ENCODE measurements at places on chromosomes 6 and 20. TPM values are rescaled to one million over a fixed set of nuclear protein-coding genes. Genes with fewer than 3 reads are reported as not detected.

Gene ALDH8A1
- total RNA-seq = 0.82 TPM

Gene CRISP2
- total RNA-seq = not detected

Gene MOG
- total RNA-seq = not detected

Gene SCUBE3
- 0.07 TPM for total RNA-seq

Gene OPRM1
- not detected for total RNA-seq

Gene GABRR1
- total RNA-seq = not detected

Gene AIF1
- 35.6 TPM for total RNA-seq

Gene GCNT2
- 1.4 TPM for total RNA-seq

DNA sequence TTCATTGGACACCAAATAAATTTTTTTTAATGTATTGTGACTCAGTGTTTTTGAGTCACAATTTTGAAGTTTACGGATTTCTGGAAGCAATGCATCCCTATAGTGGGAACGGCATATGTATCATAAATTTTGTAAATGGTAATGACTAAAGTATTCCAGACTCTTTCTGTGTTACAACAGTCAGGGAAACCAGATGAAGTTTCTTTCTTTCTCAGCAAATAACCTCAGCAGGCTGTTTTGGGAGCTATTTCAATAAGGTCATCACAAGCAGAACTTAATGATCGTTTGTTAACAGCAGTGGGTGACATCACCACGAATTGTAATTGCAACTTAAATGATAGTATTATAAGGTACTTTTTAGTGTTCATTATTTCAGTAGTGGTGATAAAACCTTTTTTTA lies 52.0 kb downstream of the HIVEP1 start:
- peaks cover 34% of the 10 kb centered on the region for H3K4me1 ChIP-seq
- no peak for DNase-seq
- H3K27me3 ChIP-seq = no peaks in the 10 kb centered on the region
- no peak overlapping the region for H3K27ac ChIP-seq
- H3K36me3 ChIP-seq = no peaks in the 10 kb centered on the region

- no peaks in the 10 kb centered on the region for H3K36me3 ChIP-seq
- H3K4me1 ChIP-seq = no peaks in the 10 kb centered on the region
- H3K27ac ChIP-seq = no peak overlapping the region
- H3K27me3 ChIP-seq = no peaks in the 10 kb centered on the region
These were observed 496.3 kb upstream of the MAP3K7 start for GRCh38 chr6:91083211-91083610.

DNA sequence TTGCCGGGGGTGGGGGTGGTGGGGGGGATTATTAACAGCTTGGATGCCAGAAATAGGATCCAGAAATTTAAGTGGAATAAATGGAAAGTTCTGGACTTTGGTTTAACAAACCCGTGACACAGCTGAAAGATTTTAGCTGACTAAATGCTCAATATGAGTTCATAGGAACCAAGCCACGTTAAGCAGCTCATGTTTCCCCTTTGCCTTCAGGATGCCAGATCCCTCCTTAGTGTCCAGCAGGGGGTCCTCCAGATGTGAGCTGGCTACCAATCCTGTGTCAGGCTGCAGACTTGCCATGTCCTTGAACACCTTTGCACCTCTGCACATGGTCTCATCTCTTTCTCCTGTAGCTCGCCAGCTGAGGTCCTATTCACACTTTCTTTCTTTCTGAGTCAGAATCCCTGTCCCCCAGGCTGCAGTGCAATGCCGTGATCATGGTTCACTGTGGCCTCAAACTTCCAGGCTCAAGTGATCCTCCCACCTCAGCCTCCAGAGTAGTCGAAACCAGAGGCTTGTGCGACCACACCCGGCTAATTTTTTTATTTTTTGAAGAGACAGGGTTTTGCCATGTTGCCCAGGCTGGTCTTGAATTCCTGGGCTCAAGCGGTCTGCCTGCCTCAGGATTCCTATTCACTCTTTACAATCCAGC lies 133.3 kb upstream of the ARMC2 start:
- no peaks in the 10 kb centered on the region for H3K27me3 ChIP-seq
- no peak overlapping the region for H3K27ac ChIP-seq
- H3K4me1 ChIP-seq = peaks cover 21% of the 10 kb centered on the region
- no peak for DNase-seq
- H3K36me3 ChIP-seq = no peaks in the 10 kb centered on the region

DNA sequence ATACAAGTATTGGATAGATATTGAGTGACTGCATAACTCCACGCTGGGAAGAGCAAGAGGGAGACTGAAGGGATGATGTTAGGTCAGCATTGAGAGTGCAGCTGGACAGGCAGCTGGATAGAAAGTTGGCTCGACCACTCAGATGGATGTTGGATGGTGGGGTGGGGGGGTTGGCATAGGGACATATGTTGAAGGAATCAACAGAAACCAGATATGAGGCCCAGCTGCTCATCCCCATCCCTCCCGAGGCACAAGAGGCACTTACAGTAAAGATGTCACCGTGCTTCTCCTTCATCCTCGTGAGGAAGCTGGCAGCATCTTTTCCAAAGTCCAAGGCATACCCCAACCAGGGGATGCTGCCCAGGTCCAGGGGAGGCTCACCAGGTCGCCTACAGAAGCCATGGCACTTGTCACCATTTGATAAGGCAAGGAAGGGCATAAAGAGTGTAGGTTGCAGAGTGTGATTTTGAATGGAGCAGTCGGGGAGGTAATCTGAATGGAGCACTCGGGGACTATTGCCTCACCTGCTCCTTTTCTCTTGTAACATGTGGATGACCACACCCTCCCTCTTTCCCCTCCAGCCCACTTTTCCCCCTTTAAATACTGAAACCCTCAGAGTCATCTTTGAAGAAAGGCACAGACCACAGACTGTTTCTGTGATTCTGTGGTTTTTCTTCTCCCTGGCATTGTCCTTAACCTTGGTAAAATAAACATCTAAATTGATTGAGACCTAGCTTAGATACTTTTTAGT lies 18.0 kb downstream of the PTGIS start:
- no peak overlapping the region for H3K27ac ChIP-seq
- H3K4me1 ChIP-seq = no peaks in the 10 kb centered on the region
- no peaks in the 10 kb centered on the region for H3K36me3 ChIP-seq
- H3K4me3 ChIP-seq = no peak overlapping the region
- no peaks in the 10 kb centered on the region for H3K27me3 ChIP-seq

GRCh38 chr6:156778454-156779205 lies 1.5 kb downstream of the ARID1B start:
- H3K4me3 ChIP-seq = peak overlapping the region; percentile 26
- H3K36me3 ChIP-seq = no peaks in the 10 kb centered on the region
- peak overlapping the region; percentile 68 for H3K27ac ChIP-seq
- DNase-seq = peak; percentile 43
- H3K4me1 ChIP-seq = peaks cover 24% of the 10 kb centered on the region

- no peaks in the 10 kb centered on the region for H3K36me3 ChIP-seq
- peaks cover 12% of the 10 kb centered on the region for H3K27me3 ChIP-seq
- H3K4me1 ChIP-seq = peaks cover 22% of the 10 kb centered on the region
- H3K4me3 ChIP-seq = peak overlapping the region; percentile 74
- H3K27ac ChIP-seq = no peak overlapping the region
- DNase-seq = no peak
These were observed 90.7 kb upstream of the PRDM1 start for GRCh38 chr6:105995391-105995865.

DNA sequence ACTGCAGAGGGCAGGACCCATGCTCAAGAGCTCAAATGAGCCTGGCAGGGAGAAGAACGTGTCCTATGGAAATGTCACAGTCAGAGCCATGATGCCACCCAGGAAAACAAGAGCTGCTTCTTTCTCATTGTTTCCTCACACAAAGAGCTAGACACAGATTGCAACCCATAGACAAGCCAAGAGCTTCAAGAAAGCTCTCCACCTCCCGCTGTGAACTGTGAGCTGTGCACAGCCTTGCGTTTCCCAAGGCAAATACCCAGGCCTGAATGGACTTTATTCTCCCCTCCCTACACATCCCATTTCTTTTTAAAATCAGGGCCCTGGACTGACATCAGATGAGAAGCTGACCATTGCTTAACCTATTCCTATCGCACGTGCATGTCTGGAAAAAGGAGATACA lies 388.8 kb downstream of the RNGTT start:
- no peak overlapping the region for H3K4me3 ChIP-seq
- no peaks in the 10 kb centered on the region for H3K4me1 ChIP-seq
- H3K27me3 ChIP-seq = no peaks in the 10 kb centered on the region
- no peaks in the 10 kb centered on the region for H3K36me3 ChIP-seq

- no peaks in the 10 kb centered on the region for H3K4me1 ChIP-seq
- H3K27ac ChIP-seq = no peak overlapping the region
- no peaks in the 10 kb centered on the region for H3K36me3 ChIP-seq
- DNase-seq = no peak
These were observed 12.8 kb downstream of the ULBP3 start for GRCh38 chr6:150056156-150056555.

DNA sequence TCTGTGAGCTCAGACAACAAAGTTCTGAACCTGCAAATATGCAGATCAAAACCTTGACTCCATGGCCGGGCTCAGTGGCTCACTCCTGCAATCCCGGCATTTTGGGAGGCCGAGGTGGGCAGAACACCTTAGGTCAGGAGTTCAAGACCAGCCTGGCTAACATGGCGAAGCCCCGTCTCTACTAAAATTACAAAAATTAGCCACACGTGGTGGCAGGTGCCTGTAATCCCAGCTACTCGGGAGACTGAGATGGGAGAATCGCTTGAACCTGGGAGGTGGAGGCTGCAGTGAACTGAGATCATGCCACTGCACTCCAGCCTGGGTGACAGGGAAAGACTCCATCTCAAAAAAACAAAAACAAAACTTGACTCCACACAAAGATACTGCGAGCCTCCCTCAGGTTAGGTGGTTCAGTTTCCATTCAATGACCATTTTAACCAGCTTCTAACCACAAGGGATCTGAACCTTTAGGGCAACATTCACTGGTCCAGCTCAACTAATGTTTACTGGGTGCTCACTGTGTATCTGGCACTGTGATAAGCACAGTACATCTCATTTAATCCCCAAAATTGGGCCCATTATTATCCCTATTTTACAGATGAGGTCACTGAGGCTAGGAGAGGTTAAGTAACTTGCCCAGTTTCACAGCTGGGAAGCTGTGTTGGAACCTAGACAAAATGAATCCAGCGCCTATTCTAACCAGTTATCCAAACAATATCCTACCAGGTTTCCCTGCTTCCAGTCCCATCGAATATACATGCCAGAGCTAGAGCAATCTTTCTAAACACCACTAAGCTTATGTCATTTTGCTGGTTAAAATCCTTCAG lies 1.8 kb downstream of the SNRPB start:
- peaks cover 30% of the 10 kb centered on the region for H3K4me1 ChIP-seq
- H3K4me3 ChIP-seq = peak overlapping the region; percentile 35
- H3K27me3 ChIP-seq = no peaks in the 10 kb centered on the region
- H3K27ac ChIP-seq = peak overlapping the region; percentile 94
- H3K36me3 ChIP-seq = peaks cover 45% of the 10 kb centered on the region

GRCh38 chr6:14848019-14848418 lies 397.9 kb upstream of the JARID2 start:
- no peak overlapping the region for H3K27ac ChIP-seq
- DNase-seq = no peak
- no peak overlapping the region for H3K4me3 ChIP-seq
- H3K36me3 ChIP-seq = no peaks in the 10 kb centered on the region

DNA sequence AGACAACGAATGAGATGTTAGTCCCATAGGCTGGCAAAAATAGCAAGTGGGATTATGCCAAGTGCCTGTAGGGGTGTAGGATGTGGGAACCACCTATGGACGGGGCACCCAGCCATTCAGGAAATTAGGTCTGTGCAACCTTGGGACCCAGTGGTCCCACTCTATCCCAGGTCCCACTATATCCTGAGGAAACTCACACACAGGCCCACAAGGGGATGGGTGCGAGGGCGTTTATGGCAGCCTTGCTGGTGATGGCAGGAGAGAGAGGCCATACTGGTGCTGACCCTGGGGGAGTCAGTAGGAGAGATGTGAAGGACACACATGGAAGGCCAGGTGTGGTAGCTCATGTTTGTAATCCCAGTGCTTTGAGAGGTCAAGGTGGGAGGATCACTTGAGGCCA lies 163.6 kb downstream of the EYA2 start:
- no peak overlapping the region for H3K27ac ChIP-seq
- no peak overlapping the region for H3K4me3 ChIP-seq
- no peak for DNase-seq
- no peaks in the 10 kb centered on the region for H3K4me1 ChIP-seq
- H3K36me3 ChIP-seq = no peaks in the 10 kb centered on the region
- H3K27me3 ChIP-seq = no peaks in the 10 kb centered on the region

DNA sequence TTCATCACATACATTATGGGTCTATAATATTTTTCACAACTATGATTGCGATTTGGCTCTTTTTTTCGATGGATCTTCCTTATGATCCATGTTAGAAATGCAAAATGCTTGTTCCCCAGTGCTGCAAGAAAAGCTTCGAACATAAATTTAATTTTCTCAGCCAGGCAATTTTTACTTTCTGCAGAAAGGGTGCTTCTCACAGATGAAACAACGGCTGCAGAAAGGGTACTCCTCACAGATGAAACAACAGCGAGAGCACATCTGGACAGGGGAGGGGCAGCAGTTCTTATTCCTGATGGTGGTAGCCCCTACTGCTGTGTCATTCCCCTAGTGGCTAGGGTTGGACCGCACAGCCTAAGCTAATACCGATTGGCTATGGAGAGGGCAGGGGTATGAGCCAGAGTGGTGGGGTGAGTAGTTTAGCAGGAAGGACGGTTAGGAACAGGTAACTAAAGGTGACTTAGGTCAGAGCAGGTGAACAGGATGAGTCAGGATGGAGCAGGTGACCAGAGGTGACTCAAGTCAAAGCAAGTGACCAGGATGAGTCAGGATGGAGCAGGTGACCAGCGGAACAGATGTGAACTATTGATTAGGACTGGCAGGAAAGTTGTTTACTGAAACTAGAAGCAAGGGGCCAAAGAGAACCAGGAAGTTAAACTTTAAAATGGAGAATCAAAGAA lies 13.4 kb upstream of the TREML4 start:
- H3K4me3 ChIP-seq = no peak overlapping the region
- DNase-seq = no peak
- no peaks in the 10 kb centered on the region for H3K4me1 ChIP-seq
- no peaks in the 10 kb centered on the region for H3K36me3 ChIP-seq

DNA sequence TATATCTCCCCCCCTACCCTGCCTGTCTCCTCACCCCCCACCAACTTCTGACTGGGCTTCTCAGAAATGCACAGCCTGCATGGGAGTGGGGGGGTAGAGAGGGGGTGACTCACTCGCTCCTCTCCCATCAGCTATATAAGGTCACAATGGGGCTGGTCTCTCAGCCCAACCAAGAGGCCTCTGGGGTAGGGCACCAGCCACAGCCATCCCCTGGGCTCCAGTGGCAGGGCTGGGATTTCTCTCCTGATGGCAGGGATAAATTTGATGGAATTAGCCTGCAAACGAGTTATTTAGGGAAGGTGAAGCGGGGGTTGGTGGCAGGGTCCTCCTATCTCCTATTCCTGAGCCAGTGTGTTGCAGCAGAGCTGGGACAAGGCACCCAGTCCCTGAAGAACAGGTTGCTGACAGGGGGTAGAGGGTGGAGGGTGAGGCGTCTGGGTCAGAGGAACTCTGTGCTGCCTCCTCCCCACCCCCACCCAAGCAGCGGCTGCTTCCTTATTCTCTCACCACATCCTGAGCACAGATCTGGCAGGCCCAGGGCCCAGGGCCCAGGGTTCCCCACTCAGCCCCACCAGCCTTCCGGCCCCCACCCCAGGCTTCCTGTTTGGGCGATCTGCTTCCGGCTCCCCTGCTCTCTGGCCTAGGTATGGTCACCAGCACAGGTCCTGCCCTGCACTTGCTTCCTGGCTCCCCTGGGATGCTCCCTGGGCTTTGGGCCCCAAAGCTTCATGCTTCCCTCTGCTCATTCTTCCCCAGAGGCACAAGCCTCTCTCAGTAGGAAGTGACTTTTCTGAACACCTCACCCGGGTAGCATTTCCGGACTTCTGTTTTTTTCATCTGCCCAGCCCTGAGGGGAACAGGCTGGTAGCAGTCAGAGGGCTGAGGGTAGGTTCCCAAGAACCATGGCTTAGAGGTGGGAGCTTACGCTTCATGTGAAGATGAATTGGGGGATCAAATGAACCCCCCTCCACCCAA lies 4.0 kb downstream of the PPP1R18 start:
- peaks cover 38% of the 10 kb centered on the region for H3K4me1 ChIP-seq
- peak overlapping the region; percentile 90 for H3K27ac ChIP-seq
- DNase-seq = peak; percentile 92
- peak overlapping the region; percentile 92 for H3K4me3 ChIP-seq
- H3K36me3 ChIP-seq = peaks cover 13% of the 10 kb centered on the region
